ENCODE measurements at places on chromosomes 3 and 15.

DNA sequence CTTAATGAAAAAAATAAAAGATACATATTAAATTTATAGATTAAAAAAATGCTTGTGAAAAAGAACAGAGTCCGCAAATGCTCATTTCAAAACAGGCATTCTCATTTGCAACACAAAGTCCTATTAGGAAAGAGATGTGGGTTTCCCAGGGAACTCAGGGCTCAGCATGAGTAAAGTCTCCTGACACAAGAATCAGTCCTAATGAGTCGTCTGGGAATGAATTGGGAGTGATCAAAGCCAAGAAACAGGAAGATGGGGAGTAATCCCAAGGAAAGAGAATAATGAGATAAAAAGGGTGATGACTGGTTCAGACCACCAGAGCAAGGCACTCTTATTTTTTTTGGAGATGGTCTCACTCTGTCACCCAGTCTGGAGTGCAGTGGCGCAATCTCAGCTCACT lies 443.7 kb downstream of the NR2F2 start:
- no peak for DNase-seq

DNA sequence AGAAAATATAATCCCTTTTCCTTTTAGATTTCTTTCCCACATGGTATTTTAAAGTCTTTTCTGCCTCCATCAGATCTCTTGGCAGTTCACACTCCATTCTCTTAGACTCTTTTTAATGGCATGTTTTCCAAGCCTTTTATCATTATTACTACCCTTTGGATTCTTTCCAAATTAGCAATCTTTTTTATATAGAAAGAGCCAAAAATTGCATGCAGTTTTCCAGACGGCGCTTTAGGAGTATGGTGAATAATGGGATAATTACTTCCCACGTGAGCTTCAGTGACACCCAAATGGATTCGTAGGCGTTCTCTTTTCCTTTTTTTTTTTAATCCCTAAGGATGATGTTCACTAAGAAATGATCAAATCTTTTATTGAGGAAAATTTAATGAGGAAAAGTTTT lies 354.8 kb upstream of the DNAJC19 start:
- DNase-seq: no peak

GRCh38 chr3:117407317-117407716 lies 697.7 kb downstream of the TUSC7 start:
- DNase-seq: no peak

- no peak for DNase-seq
Observed at GRCh38 chr15:99058421-99058870, 46.4 kb upstream of the SYNM start.

DNA sequence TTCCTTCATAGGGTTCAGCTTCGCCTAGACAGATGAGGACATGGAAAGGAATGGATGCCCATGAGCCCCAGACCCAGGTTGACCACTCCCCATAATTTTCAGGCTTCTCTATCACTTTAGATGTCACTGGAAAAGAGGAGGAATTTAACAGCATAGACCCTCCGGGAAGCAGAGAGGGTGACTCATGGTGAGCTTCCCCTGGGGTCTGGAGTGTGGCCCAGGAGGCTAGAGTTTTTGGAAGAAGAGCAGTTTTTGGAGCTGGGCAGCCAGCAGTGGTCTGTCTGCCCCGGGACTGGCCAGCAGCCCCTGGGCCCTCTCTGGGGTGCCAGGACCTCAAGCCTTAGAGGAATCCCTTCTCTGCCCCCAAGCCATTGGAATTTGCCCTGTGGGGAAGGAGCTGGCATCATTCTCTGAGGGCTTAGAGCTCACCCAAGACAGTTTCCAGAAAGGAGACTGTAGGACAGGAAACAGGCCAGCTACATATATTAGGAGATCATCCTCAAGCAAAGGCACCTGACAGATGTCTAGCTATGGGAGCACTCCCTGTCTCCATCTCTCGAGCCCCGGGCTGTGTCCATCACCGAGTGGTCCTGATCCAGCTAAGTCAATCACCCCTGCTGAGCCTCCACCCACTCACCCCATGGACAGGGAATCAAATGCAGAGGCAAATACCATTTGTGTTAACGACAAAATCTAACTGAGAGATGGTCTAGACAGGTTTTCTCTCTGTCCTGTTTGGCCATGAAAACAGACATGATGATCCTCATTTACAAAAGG lies 67.3 kb downstream of the MEGF11 start:
- DNase-seq: no peak

GRCh38 chr3:104145164-104145563 lies 1221.5 kb upstream of the ALCAM start:
- no peak for DNase-seq

- no peak for DNase-seq
Observed at GRCh38 chr3:161969867-161970266, 473.3 kb downstream of the OTOL1 start.

- DNase-seq: no peak
Observed at GRCh38 chr3:100073714-100074307, 40.5 kb downstream of the FILIP1L start.

DNA sequence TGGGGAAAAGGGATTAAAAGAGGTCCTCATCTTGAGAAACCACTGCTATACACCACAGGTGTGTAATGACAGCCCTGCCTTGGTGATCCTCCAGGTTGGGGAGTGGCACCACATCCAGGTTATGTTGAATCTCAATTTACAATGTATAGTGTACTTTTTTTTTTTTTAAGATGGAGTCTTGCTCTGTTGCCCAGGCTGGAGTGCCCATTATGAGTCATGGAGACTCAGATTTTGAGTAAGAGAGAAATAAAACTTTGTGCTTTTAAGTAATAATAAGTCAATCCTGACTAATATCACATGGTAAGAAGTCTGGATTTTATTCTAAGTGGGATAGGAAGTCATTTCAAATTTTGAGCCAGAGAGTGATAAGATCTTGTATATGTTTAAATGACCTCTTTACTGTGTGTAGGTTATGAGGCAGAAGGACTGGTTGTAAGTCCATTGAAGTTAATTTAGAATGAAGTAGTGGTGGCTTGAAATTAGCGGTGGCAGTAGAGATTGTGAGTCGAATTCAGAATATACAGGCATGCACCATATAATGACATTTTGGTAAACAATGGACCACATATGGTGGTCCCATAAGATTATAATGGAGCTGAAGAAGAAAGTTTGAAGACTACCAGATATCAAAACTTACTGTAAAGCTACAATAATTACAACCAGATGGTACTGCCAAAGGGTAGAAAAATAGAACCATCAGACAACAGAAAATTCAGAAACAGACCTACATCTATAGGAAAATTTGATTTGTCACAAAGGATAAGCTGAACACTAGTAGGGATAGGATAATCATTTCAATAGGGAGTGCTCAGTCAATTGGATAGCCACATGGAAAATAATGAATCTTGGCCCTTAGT lies 20.7 kb downstream of the POPDC2 start:
- DNase-seq: no peak

GRCh38 chr3:28745916-28746617 lies 397.4 kb upstream of the AZI2 start:
- no peak for DNase-seq

- DNase-seq: no peak
Observed at GRCh38 chr15:52551762-52552161, 17.1 kb downstream of the ARPP19 start.

GRCh38 chr15:32042269-32042972 lies 12.1 kb downstream of the CHRNA7 start:
- no peak for DNase-seq

- DNase-seq: no peak
Observed at GRCh38 chr15:68151277-68151676, 53.9 kb downstream of the CALML4 start.

- no peak for DNase-seq
Observed at GRCh38 chr3:5188419-5189221, 1.1 kb downstream of the EDEM1 start.

GRCh38 chr3:134352031-134352671 lies 22.1 kb downstream of the AMOTL2 start:
- DNase-seq: no peak

- no peak for DNase-seq
Observed at GRCh38 chr3:191301017-191301416, 28.2 kb upstream of the CCDC50 start.

GRCh38 chr3:58051196-58051595 lies 43.0 kb downstream of the FLNB start:
- DNase-seq: no peak

DNA sequence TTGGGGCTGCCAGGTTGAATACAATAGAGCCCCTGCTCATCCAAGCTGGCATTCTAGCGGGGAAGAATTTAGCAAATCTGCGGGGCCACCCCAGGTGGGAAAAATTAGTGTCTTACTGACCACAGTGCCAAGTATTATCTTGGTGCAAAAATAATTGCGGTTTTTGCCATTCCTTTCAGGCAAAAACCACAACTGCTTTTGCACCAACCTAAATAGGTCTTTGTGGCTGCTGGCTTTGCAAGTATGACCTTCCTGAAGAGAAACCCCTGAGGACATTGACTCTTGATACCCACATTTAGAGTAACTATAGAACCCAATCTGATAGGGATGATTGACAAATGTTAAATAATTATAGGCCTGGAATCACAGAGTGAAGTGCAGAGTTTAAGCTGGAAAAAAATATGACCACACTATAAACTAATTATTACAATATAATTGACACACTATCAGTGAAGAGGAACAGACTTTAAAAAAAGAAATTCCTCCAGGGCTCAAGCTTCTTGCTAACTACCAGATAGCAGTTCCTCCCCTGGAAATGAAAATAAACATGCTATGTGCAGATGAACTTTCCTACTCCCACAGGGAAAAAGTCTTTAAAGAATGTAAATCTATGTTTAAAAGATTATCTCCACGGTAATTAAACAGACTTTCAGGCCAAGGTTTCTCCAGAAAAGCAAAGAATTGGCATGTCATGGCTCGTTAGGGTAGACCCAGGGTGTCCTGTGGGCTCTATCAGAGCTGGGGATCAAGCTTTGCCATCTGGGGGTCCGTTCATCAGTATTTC lies 34.4 kb downstream of the CA12 start:
- no peak for DNase-seq

- no peak for DNase-seq
Observed at GRCh38 chr3:126081618-126082361, 2.1 kb downstream of the SLC41A3 start.

- DNase-seq: no peak
Observed at GRCh38 chr3:172333042-172333377, 115.2 kb downstream of the GHSR start.

DNA sequence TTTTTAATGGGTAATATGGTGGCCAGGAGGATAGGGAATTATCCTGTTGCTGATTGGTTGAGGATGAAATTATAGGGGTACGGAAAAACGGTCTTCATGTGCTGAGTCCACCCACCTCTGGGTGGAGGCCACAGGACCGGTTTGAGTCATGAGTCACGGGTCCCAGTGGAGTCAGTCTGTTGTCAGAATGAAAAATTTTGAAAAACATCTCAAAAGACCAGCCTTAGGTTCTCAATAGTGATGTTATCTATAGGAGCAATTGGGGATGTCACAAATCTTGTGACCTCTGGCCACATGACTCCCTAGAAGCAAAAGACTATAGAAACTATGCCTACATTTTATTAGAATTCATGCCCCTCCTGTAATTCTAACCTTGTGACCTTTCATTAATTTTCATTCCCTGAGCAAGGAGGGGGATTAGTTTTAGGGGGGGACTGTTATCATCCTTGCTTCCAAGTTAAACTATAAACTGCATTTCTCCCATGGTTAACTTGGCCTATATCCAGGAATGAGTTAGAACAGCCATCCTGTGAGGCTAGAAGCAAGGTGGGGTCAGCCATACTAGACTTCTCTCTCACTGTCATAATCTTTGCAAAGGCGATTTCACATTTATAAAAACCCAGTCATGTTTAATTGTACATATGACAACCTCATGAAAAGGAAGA lies 101.2 kb downstream of the TCF12 start:
- DNase-seq: no peak

DNA sequence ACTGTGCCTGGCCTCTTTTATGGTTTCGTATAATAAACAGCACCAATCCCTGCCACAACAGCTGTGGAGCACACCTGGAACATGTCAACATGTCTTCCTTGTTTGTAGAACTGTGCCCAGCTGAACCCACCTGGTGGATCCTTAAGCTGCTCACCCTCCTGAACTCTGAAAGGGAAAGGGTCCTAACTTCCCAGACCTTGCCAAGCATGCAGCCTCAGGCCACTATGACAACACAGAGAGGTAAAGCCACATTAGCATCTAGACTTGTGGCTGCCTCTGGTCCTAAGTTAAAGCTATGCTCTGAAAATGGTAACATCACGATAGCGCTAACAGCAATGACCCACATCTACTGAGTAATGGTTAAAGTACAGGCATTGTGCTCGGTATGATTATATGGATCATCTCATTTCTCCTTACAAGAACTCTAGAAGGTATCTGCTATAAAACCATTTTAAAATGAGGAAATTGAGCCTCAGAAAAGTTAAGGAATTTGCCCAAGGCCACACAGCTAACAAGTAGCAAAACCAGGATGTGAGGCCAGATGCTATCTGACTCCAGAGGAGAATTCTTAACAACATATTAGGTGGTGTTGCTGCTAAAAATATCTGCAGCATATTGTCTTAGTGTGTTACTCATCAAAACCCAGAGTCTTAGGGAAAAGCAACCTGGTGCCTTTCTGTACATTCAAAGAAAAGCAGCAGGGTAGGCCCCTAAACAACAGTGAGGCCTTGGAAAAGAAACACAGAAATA lies 23.1 kb upstream of the HERC1 start:
- DNase-seq: no peak

DNA sequence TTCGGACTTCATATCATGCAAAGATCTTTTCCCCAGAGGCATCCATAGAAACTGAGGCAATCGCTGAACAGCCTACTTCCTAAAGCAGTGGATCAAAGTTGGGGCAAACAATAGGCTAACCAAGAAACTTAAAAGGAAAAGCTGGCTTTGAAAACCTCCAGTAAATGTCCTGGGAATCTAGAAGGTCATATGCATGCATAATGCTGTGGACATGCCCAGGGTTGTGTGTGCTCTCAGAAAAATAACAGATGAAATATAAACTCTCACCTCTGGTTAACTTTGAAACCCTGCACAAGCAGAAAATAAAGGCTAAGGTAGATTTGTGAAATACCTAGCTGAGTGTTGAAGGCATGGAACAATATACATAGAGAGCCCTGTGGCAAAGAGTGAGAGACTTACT lies 96.3 kb downstream of the MYO9A start:
- DNase-seq: no peak

- DNase-seq: no peak
Observed at GRCh38 chr3:12345584-12346494, 57.0 kb downstream of the PPARG start.

- DNase-seq: no peak
Observed at GRCh38 chr15:30990446-30991254, 778 bp downstream of the MTMR10 start.

- no peak for DNase-seq
Observed at GRCh38 chr15:62781081-62781497, 261.5 kb upstream of the TPM1 start.

GRCh38 chr3:132593947-132594323 lies 3.1 kb upstream of the ACKR4 start:
- DNase-seq: no peak

- DNase-seq: no peak
Observed at GRCh38 chr3:55636300-55637195, 149.4 kb upstream of the WNT5A start.

DNA sequence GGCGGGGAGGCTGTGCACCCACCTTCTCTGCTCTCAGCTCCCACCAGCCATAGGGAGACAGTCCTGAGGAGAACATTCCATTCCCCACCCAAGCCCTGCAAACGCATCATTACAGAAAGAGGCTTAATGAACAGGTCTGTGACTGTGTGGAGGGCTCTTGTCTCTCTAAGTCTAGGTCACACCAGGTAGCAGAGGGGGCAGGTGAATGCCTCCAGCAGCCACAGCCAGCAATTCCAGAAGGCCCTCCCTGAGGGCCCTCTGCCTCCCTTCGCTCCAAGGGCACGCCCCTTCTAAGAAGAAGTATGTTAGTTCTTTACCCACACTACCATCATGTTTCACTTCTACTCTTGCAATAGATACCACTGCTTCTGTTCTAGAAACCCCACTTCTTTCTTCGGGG lies 217.5 kb upstream of the BHLHE40 start:
- DNase-seq: no peak

All from esophagus squamous epithelium (tissue), 5 donors.